ENCODE measurements at places on chromosomes 11 and 22.

GRCh38 chr11:9943386-9944110 lies 279.7 kb downstream of the SWAP70 start:
- no peak for DNase-seq

- no peak for DNase-seq
Observed at GRCh38 chr11:10694486-10695239, 1.1 kb upstream of the IRAG1 start.

DNA sequence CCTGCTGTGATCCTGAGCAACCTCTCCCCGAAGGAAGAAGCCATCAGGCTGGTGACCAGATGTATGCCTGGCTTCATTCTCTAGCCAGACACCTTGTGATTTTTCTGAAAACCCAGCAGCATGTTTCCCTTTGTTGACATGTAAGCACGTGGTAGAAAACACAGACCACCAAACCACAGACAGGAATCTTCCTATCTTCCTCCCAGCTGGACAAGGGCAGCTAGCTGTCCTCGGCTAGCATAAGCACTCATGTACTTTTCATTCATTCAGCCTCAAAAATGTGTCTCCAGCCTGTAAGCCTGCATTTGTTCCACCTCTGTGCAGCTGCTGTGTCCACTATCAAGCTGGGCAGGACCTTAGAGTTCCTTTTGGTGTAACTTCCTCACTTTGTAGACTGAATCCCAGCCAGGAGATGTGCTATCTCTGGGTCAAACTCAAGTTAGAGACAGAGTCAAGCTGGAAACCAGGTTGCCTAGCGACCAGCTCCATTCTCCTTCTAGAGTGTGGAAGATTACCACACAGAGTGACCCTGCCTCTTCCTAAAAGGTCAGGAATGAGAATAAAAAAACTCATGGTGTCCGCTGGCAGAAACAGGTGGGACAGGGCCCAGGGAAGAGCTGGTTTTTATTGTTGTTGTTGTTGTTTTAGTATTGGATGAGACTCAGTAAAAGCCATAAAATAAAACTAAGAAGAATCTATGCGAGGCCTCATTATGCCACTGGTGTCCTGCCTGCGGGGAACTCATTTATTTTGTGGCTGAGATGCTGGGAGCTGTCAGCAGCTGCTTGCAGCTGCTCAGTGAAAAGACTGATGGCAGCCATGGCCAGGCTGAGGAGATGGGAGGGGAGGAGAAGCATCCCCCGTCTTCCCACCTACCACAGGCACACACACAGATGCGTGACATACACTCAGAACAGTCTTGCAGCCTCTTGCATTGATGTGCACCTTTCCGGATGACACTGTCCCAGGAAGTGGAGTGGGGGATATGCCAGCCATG lies 7.4 kb upstream of the CLMP start:
- no peak for DNase-seq

DNA sequence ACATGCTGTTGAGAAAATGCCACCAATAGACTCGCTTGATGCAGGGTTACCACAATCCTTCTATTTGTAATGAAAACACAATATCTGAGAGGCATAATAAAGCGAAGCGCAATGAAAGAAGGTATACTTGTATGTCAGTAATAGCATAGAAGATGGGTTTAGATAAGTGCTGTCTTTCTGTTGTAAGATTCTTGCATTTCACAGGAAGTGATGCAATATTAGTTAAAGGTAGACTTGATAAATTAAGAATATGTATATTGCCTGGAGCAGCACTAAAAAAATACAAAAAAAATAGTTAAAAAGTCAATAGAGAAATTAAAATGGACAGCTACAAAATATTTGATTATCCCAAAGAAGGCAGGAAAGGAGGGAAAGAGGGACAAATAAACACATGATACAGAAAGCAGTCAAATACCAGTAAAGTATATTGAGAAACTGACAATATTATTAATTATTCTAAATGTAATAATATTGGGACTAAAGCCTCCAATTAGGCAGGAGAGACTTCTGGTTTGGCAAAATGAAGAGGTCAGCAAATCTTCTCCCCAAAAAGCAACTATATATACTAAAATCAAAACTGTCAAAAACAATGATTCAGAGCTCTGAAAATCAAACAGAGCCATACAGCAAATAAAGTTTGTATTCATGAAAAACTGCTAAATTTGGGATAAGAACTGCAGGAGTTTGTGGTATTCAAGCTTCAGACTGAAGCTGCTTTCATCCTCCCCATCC lies 46.6 kb upstream of the LRRC55 start:
- DNase-seq, result no peak

DNA sequence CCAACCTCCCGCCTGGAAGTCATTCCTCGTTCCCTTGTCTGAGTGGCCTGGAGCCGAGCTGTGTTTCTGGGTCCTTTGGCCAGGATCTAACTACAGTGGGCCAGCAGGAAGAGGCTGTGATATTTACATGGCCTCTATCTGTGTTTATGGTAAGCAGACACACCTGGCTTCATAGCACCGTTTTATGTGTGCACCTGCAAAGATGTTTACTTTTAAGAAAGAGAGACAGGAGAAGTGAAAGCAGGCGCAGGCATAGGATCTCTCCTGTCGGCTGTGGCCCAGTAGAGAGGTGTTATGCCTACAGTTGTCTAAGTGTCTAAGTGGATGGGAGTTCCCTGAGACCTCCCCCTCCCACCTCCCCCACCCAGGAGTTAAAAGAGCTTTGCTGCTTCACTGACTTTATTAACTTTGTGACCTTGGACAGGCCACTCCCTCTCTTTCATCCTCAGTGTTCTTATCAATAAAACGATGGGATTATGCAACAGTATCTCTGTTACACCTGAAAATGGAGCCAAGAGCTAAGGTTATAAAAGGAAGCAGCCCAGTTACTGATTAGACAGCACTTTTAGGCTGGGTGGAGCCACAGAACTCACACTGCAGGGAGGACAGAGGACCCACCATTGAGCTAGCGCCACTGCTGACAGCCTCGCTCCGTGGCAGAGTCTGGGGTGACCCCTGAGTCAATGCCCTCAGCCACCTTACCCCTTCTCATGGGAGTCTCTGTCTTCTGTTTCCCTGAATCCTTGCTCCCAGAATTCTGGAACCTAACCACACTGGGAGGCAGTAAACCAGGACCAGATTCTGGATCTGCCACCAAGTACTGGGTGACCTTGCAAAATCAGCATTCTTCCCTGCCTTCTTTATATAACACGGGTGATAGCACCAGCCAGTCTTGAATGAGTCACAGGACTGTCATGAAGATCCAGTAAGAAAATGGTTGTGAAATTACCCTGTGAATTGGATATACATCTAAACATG lies 22.0 kb downstream of the ST14 start:
- DNase-seq, result peak; percentile 55
